Activated T-helper 2 cell treated with anti-CD3 and anti-CD28 coated beads, Interferon-gamma antibody, Interleukin-2, Interleukin-4, amounts not matched to agents 10 μg/mL and 5 μg/mL and 100 μg/mL, durations not matched to agents 14 hours and 24 hours and 36 hours (primary cell): ENCODE measurements at places on chromosomes 11 and 22. TPM values are rescaled to one million over a fixed set of nuclear protein-coding genes. Genes with fewer than 3 reads are reported as not detected.

POU2AF1 gene
- total RNA-seq = 35.2 and 37.2 TPM in 2 replicates

OR2AT4 gene
- total RNA-seq = not detected in 2 replicates

SMIM38 gene
- total RNA-seq = 0.41 and 0.53 TPM in 2 replicates

FADS1 gene
- total RNA-seq = 114 and 116 TPM in 2 replicates

PHOX2A gene
- not detected in 2 replicates for total RNA-seq

TRPC6 gene
- not detected in 2 replicates for total RNA-seq

CD3D gene
- 386 and 400 TPM in 2 replicates for total RNA-seq
